ENCODE measurements at places on chromosomes 11 and 22.
A peak's percentile ranks its signal among the peaks of the same experiment; 100 is the strongest.

DNA sequence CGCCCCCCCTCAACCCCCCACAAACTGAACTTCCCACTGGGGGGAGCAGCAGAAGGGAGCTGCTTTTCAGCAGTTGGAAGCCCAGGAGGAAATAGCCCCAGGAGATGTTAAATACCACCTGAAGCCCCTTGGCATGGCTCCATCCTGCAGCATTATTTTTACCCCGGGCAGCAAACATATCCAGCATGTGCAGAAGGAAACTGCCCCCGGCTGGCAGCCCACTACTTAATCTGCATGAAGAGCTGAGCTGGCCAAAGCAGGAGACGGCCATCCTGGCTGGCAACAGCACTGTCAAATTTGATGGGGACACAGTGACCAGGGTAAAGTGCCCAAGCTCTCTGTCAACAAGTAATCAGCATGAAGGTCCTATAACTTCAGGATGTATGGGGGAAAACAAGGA, 32.0 kb downstream of the BUD13 start:
- no peaks in the 10 kb centered on the region for H3K27me3 ChIP-seq
- no peak overlapping the region for H3K4me3 ChIP-seq
- H3K27ac ChIP-seq, result no peak overlapping the region
- no peaks in the 10 kb centered on the region for H3K36me3 ChIP-seq

GRCh38 chr22:32561756-32562155, 87.1 kb downstream of the FBXO7 start:
- H3K27me3 ChIP-seq, result no peaks in the 10 kb centered on the region
- peaks cover 4% of the 10 kb centered on the region for H3K4me1 ChIP-seq
- H3K4me3 ChIP-seq, result no peak overlapping the region
- no peaks in the 10 kb centered on the region for H3K36me3 ChIP-seq

- no peaks in the 10 kb centered on the region for H3K36me3 ChIP-seq
- H3K4me1 ChIP-seq, result no peaks in the 10 kb centered on the region
- H3K27me3 ChIP-seq, result no peaks in the 10 kb centered on the region
- DNase-seq, result no peak
Measured at GRCh38 chr11:105447936-105448702, 161.8 kb upstream of the GRIA4 start.

- peaks cover 6% of the 10 kb centered on the region for H3K4me1 ChIP-seq
- H3K27ac ChIP-seq, result no peak overlapping the region
- DNase-seq, result no peak
- H3K27me3 ChIP-seq, result no peaks in the 10 kb centered on the region
- H3K36me3 ChIP-seq, result peaks cover 32% of the 10 kb centered on the region
Measured at GRCh38 chr11:126407682-126408288, 52.3 kb downstream of the ST3GAL4 start.

GRCh38 chr11:112582366-112582765, 321.7 kb upstream of the PLET1 start:
- no peaks in the 10 kb centered on the region for H3K4me1 ChIP-seq
- no peak overlapping the region for H3K27ac ChIP-seq

- H3K4me1 ChIP-seq, result peaks cover 27% of the 10 kb centered on the region
- H3K27ac ChIP-seq, result no peak overlapping the region
- peaks cover 39% of the 10 kb centered on the region for H3K27me3 ChIP-seq
Measured at GRCh38 chr11:45900916-45901617, 6.0 kb downstream of the FREY1 start.

DNA sequence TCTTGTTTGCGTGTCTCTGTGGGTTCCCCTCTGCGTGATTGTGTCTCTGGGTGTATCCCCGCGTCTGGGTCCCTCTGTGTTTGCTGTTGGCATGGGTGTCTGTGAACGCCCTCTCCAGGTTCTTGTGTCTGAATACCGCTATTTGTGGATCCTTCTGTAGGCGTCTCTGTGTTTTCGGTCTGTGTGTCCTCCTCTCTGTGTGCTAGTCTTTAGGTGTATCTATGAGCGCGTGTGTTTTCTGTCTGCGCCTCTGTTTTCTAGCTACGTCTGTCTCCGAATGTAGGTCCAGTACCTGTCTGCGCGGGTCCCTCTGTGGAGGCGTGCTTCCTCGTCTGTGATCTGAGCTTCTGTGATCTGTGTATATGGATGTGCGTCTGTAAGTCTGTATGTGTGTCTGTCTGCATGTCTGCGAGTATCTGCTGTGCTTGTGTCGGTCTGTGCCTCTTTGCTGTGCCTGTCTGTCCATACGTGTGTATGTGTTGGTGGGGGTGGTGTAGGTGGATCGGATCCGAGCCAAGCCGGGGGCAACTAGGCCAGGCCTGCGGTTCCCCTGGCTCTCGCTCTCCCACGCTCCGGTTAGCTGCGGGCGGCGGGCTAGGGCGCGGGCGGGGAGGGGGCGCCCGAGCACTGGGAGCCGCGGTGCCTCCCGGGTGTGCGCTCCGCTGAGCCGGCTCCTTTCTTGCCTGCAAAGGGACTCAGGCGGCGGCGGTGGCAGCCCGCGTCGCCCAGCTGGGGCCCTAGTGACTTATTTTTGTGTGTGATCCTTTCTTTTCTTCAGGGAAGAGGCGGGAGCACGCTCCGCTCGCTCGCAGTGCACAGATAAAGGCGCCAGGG, 105.3 kb upstream of the E2F8 start:
- peaks cover 35% of the 10 kb centered on the region for H3K27me3 ChIP-seq
- H3K36me3 ChIP-seq, result no peaks in the 10 kb centered on the region
- peak; percentile 34 for DNase-seq
- H3K4me3 ChIP-seq, result peak overlapping the region; percentile 96

DNA sequence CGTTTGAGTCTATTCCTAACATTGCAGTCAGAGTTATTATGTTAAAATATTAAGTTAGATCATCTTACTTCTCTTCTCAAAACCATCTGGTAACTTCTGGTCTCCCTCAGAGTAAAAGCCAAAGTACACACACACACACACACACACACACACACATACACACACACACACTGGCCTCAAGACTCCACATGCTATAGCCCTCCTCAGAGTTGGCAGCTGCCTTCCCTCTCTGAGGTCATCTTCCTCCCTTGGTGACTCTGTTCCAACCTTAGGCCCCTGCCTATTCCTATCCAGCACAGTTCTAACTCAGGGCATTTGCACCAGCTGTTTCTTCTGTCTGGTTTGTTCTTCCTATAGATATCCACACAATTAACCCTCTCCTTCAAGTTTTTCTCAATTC, 272.0 kb upstream of the SESN3 start:
- H3K4me3 ChIP-seq, result no peak overlapping the region
- H3K4me1 ChIP-seq, result peaks cover 9% of the 10 kb centered on the region
- H3K36me3 ChIP-seq, result no peaks in the 10 kb centered on the region
- DNase-seq, result no peak
- H3K27me3 ChIP-seq, result no peaks in the 10 kb centered on the region
- H3K27ac ChIP-seq, result no peak overlapping the region

- no peaks in the 10 kb centered on the region for H3K36me3 ChIP-seq
- H3K4me1 ChIP-seq, result peaks cover 76% of the 10 kb centered on the region
- no peak overlapping the region for H3K4me3 ChIP-seq
Measured at GRCh38 chr22:46007848-46008261, 30.9 kb upstream of the WNT7B start.

DNA sequence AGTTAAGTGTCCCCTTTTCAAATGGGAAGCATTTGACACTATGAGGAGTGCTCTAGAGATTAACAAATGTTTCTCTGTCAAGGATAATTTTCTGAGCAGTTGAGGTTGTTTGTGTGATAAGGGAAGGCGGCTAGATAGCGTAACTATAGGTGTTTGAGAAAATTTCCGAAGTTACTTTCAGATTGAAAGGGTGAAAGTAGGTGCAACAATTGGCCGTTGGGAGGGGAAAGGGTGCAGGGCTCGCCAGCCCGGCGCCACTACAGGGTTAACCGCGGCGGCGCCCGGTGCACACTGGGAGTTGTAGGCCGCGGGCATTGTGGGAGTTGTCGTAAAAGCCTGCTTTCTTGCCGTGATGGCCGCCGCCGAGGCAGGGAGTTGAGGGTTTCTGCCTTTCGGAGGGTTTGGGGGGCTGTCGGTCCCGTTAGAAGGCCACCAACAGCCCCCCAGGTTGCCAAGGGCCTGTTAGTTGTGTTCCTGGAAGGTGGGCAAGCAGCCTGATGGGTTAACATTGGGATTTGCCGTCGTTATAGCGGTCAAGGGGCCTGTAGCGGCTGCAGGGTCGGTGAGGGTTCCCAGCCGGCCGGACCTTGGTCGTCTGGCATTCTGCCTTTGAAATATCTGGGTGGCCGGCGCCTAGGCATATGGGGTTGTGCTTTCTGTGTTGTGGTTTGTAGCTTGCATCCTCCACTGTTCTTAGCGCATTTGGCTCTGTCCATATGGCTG, 36.5 kb upstream of the HSD17B12 start:
- H3K4me1 ChIP-seq, result peaks cover 2% of the 10 kb centered on the region
- H3K27ac ChIP-seq, result no peak overlapping the region
- peaks cover 10% of the 10 kb centered on the region for H3K27me3 ChIP-seq
- H3K4me3 ChIP-seq, result peak overlapping the region; percentile 94
- DNase-seq, result peak; percentile 89

DNA sequence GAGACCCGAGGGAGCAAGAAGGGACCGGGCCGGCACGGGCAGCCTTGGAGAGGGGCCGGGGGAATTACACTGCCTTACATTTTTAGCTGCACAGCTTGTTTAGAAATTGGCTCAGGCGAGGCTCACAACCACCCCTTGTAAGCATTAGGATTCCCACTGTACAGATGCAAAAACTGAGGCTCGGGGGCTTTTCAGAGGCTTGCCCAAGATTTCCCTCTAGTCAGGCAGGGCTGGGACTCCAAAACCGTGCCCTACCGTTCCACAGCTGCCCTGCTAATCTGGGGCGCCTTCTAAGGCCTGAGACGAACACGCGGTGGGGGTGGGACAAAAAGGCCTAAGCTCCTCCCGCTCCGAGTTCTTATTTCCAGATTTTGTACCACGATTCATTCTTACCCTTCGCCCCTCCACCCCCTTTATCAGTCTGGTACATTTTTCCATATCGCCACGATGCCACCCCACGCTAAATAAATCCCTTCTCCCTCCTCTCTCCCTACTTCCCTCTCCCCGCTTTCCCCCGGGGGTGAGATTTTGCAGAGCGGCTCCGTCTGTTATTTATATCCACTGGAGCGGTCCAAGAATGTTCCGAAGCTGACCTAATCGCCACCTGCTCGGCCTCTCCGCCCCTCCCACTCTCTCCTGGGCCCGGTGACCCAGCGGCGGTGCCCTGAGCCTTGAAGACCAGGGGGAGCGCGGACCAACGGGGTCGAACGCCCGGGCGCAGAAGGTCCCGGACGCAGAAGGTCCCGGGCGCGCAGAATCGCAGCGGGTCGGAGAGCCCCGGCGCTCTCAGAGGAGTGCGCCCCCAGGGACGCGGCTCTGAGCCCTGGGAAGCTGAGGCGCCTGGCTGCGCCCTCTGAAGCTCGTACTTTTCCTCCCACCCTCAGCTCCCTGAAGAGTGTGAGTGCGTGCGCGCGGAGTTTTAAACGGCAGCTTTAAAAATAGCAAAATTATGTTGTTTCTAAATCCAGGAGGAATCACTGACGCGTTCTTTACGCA, 764 bp upstream of the PACSIN3 start:
- peak overlapping the region; percentile 71 for H3K27ac ChIP-seq
- DNase-seq, result peak; percentile 74
- H3K4me1 ChIP-seq, result peaks cover 30% of the 10 kb centered on the region
- no peaks in the 10 kb centered on the region for H3K36me3 ChIP-seq
- no peaks in the 10 kb centered on the region for H3K27me3 ChIP-seq
